GM23248 (cell line): ENCODE measurements at places on chromosomes 13 and 19.

GRCh38 chr13:106003651-106004050 lies 531.8 kb downstream of the EFNB2 start:
- no peak for DNase-seq

- no peak for DNase-seq
Measured at GRCh38 chr13:34414616-34415015, 527.5 kb upstream of the NBEA start.

DNA sequence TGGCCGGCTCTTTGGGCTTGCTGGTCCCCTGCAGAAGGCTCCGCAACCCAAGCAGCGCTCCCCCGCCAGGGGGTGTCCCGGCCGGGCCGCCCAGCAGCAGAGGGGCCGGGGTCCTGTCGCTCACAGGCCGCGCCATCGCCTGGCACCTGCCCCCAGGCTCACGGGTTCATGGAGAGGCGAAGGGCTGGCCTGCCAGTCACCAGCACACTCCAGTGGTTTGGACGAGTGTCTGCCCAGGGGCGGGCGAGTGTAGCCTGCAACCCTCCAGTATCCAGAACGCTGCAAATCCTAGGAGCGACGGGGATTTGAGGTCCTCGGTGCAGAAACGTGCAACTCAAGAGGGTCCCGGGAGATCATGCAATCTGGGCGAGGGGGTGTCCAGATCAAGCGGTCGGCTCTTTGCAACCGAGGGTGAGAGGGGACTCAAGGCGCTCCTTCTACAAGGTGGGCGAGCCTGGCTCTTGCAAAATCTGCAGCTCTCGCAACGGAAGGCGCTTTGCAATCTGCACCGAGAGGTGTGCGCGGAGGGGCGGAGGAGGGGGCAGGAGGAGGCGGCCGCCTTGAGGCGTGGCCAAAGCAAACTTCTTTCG lies at the start of gene DBP:
DBP (minus strand) TSS at position 521 of the 590 bp plus-strand sequence; CDS start at position 136, 385 bp downstream.
- DNase-seq: peak; percentile 71

- DNase-seq: no peak
Measured at GRCh38 chr13:105441051-105441750, 1094.3 kb downstream of the EFNB2 start.

DNA sequence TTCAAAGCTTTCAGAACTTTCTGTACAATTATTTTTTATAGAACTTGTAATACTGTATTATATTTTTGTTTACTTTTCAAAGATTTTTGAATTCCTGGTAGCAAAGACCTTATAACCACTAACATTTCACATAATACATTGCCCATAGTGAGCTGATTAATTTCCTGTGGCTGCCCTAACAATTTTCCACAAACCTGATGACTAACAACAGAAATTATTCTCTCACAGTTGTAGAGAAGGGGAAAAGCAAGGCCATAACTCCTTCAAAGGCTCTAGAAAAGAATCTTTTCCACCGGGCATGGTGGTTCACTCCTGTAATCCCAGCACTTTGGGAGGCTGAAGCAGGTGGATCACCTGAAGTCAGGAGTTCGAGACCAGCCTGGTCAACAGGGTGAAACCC lies 19.1 kb downstream of the KLF12 start:
- DNase-seq: peak; percentile 83

GRCh38 chr19:17686023-17686521 lies 2.1 kb downstream of the UNC13A start:
- DNase-seq: peak; percentile 41

- no peak for DNase-seq
Measured at GRCh38 chr19:50602935-50603334, 34.7 kb upstream of the LRRC4B start.

- no peak for DNase-seq
Measured at GRCh38 chr13:88459331-88459730, 788.2 kb downstream of the SLITRK5 start.

- DNase-seq: no peak
Measured at GRCh38 chr19:28730791-28731512, 482.0 kb downstream of the UQCRFS1 start.

DNA sequence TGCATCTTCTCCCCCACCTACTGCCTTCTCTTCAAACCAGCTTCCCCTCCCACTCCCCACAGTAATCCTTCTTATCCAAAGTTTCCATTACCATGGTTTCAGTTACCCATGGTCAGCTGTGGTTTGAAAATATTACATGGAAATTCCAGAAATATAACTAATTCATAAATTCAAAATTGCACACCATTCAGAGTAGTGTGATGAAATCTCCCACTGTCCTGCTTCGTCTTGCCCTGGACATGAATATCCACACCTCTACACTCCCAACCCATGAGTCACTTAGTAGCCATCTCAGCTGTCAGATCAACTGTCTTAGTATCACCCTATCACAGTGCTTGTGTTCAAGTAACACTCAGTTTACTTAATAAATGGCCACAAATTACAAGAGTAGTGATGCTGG lies 3.8 kb upstream of the KCTD12 start:
- DNase-seq: peak; percentile 30

DNA sequence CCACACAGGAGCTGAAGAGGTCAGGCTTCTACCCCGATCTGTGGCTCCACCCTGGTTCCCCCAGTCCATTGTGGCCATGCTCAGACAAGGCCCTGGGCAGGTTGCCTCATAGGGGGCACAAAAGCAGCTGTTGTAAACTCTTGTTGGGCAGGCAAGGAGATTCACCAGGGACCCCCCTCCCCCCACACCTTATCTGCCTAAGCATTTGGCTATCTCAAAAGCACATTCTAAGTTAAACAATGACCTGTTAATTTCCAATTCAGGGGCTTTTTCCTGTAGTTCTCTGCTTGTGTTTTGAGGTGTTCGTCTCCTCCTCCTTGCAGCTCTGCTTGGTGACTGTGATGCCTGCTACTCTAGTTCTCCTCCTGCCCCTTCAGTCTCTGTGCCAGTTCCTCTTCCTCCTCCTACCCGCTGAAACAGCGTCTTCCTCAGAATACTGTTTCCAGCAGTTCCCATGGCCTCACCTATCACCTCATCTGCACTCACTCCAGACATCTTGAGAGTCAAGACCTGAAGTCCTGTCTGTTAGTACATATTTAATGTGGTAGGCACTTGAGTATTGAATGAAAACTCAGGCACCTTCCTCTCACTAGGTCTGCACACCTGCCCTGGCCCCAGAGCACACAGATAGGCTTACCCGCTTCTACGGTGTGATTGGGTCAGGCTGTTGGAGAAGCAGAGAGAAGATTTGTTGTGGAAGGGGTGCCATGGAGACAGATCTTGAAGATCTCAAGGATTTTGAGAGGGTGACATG lies 31.7 kb downstream of the SPATA13 start:
- DNase-seq: no peak

GRCh38 chr13:41955605-41956004 lies 5.3 kb downstream of the VWA8 start:
- no peak for DNase-seq

DNA sequence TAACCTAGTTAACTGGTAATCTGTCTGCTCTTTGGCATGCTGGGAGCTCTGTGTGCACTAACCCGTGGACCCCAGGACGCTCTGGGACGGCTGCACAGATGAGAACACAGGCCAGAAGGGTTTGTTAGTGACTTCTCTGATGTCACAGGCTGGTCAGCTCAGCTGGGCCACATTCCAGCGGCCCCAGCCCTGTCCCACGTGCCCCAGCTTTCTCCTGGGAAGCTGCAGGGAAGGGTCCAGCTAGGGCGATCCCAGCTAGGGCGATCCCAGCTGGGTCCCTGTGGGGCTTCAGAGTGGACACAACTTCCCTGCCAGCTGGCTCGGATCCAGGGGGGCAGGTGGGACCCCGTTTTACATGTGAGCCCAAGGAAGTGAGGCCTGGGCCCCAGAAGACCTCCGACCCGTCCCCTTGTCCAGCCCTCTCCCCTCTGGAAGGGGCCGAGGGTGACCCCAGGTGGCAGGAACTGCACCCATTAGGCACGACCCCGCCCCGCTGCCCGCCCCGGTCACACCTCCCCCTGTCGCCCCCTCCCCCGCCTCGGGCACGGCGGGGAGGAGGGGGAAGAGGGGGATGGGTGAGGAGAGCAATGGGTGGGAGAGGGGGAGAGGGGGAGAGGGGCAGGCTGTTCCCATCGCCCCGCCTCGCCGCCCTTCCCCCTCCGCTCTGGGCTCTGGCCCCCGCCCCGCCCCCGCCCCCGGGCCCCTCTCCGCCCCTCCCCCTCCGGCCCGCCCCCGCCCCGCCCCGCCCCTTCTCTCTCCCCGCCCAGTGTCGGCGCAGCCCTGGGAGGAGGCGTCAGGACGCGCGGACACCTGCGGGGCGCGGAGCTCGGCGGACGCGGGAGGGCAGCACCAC lies 75.2 kb upstream of the MCF2L start:
- DNase-seq: peak; percentile 33
